Stimulated activated CD8-positive, alpha-beta memory T cell treated with anti-CD3 and anti-CD28 coated beads, Interleukin-12 subunit alpha, Interleukin-12 subunit beta, amount 100 ng/mL, for 4 hours (primary cell): ENCODE measurements at places on chromosomes 5 and 9.

DNA sequence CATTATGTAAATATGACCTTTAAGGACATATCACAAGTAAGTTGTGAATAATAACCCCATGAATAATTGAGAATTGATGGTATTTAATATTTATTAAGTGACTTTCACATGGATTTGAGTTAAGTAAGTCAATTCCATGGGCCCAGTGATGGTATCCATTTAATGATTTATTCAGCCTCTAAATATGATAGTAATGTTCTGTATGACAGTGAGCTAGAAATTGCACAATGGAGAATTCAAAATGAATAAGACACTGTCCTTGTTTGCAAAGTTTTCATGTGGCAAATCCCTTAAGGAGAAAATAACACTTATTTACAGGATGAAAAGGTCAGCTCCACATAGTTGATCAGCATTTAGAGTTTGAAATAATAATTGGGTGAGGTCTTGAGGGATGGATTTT is 160.7 kb downstream of the PDE4D start:
- DNase-seq, result no peak

GRCh38 chr5:176998828-176999227 is 7.8 kb downstream of the UIMC1 start:
- no peak for DNase-seq

GRCh38 chr9:21110708-21111576 is 30.7 kb downstream of the IFNW1 start:
- DNase-seq, result no peak

- DNase-seq, result no peak
These were observed 136.1 kb downstream of the FGF1 start for GRCh38 chr5:142549834-142550233.

DNA sequence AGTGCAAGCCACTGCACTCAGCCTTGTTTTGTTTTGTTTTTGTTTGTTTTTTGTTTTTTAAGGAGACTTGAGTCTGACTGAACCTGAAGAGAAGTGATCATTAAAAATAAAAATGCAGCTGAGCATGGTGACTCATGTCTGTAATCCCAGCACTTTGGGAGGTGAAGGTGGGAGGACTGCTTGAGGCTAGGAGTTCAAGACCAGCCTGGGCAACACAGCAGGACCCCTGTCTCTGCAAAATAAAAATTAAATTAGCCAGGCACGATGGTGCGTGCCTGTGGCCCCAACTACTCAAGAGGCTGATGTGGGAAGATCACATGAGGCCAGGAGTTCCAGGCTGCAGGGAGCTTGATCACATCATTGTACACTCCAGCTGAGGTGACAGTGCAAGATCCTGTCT is 6.2 kb downstream of the SLC1A1 start:
- DNase-seq, result no peak

DNA sequence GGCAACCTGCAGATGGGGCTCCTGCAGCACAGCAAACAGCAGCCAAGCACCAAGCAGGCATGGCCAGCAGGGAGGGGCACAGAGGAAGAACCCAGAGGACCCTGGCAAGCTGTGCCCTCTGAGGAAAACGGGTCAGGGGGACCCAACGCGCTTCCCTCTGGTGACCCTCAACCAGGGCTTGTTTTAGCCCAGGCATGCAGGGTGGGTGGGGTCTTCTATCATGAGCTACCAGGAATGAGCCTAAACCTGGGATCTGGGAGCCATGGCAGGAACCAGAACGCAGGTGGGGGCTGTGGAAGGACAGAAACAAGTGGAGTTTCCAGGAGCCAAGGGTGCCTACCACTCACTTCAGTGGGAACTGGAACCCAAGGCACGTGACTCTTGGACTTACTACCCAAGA is 20.9 kb downstream of the IPPK start:
- DNase-seq, result no peak

- DNase-seq, result no peak
These were observed 9.9 kb upstream of the SPARC start for GRCh38 chr5:151696470-151697061.

DNA sequence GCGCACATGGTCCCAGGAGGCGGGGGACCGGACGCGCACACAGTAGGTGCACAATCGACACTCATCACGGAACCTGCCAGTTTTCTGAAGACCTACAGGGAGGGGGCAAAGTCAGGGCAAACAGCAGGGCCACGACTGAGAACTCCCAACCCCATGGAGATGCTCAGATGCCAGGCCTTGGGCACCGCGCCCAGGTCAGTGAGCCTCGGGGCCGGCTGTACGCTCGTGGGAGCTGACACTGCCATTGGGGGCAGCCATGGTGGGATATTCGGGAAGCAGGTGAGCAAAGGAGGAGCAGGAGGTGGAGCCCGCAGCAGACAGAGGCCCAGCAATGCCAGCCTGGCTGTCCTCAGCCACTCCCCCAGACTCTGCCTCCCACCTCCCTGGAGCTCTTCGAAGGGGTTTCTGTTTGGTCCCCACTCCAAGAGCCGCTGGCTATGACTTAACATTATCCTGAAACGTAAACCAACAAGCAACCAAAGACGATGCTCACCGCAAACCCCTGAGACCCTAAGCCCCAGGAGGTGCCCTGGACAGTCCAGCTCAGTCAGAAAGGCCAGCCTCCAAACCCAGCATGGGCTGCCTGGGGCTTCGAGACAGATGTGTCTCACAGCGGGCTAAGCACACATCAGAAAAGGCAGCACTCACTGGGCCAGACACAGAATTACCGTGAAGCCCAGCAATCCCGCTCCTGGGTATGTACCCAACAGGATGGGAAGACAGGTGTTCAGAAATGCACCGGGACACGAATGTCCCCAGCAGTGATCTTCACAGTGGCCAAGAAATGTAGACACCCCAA is 78.4 kb downstream of the VAV2 start:
- DNase-seq, result no peak

DNA sequence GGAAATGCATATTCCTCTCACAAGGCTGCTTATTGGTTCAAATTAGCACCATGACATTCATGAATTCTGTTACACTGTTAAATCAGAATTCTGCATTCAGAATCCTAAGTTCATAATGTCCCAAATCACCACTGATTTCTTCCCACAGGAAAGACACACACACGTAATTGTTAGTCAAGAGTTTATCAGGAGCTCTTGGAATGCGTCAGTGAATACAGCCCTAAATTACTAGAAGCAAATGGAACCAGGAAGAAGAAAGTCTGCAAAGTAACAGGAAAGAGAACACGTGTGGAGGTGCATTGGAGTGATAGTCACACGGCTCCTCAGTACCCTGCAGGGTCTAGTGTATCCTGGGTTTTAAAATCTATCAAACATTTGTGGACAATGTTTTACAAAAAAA is 110.2 kb downstream of the ANXA2R start:
- no peak for DNase-seq

DNA sequence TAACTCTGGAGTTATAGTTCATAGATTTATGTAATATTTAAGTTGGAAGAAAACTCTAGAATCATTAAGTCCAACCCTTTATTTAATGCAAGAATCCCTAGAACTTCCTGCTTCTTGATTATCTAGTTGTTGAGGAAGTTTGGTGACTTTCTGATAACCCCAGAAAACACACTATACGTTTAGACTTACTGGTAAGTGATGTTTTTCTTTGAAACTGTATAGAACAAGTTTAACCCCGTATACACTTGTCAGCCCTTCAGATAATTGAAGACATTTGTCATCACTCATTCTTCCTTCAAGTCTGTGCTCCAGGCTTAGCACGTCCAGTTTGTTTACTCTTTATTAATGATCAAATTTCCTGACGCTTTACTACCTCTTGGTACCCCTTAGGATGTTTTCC is 9.0 kb downstream of the NDUFS4 start:
- no peak for DNase-seq

GRCh38 chr5:110968246-110969005 is 103.1 kb upstream of the TSLP start:
- DNase-seq, result no peak

- no peak for DNase-seq
These were observed 31.4 kb downstream of the CAMK2A start for GRCh38 chr5:150258130-150258529.

- no peak for DNase-seq
These were observed 65.3 kb downstream of the TSTD2 start for GRCh38 chr9:97567894-97568202.

- no peak for DNase-seq
These were observed 192.9 kb downstream of the PIK3R1 start for GRCh38 chr5:68408345-68408871.

- no peak for DNase-seq
These were observed 49.5 kb downstream of the AGXT2 start for GRCh38 chr5:34998058-34998789.

DNA sequence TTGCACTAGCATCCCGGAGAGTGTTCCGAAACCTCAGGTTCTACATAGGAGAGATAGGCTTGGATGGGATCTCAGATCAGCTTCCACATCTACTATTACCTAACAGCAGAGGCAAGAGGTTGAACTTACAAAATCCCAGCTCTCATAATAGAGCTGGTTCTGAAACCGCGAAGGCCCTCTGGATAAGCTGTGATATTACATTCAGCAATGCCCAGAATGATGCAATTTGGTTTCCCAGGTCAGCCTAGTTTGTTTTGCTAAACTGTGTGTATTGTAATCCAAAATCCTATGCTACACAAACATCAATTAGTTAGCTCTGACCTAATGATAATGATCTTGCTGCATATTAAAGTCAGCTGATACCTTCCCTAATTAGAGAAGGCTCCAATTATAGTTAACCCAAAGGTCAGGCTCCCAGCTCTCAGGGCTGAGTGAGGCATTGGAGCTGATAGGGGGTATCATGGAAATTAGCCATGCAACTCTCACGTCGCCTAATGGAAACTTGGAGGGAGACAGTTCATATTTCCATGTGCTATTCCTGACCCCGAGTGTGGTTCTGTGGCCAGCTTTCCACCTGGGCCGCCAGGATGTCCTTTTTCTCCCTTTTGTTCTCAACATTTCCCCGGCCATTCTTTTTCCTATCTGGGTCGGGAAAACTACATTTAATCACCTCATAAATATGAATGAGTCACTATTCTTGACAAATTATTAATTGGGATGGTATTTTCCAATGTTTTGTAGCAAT is 278.4 kb upstream of the IRX1 start:
- no peak for DNase-seq

- DNase-seq, result no peak
These were observed 3.2 kb upstream of the BAAT start for GRCh38 chr9:101387871-101388506.

- no peak for DNase-seq
These were observed 53.9 kb downstream of the ZNF354C start for GRCh38 chr5:179113945-179114641.

DNA sequence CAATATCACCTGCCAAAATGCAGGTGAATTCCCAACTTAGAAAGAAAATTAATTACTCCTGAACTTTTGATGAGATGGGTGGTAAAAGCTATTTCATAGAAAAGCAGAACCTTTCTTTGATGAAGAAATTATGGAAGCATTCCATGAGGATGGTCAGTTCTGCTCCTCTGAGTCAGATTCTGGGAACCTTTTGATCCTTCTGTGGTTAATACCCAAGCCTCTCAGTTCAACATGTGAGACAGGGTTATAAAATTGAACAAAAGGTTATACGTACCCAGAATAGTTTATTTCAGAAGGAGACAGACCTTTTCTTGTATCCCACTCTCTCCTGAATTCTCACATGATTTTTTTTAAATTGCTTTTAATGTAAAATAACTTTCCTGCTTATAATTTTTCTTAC is 767.6 kb upstream of the ADAMTS16 start:
- DNase-seq, result no peak

DNA sequence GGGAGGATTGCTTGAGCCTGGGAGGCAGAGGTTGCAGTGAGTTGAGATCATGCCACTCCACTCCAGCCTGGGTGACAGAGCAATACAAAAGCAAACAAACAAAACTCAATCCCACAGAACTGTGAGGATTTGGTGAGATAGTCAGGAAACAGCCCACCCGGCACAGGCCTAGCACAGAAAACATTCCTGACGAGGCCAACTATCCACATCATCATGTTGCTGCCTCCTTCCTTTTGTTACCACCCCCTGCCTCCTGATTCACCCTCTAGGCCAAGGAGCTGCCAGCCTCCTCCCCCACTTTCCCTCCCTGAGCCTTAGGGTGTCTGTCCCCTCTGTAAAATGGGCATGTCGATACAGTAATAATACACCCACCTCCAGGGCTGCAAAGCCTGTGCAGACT is 39.0 kb downstream of the STK10 start:
- DNase-seq, result no peak

DNA sequence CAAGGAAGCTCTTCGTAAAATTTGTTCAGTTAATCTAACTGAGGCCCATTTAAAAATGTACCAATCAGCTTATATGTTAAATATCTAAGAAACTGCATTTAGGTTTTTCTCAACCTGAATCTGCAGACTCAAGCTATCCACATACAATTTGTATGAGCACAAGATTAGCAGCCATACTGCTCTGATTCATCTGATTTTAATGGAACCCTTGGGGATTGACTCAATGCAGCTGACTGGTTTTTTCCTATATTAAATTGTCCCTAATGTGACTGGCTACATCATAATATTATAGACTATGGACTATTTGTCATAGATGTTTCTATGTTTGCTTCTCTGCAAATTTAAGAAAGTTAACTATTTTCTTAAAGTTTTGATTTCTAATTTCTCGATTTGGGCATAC is 451.0 kb upstream of the TUSC1 start:
- DNase-seq, result no peak

GRCh38 chr9:27483576-27483975 is 40.5 kb upstream of the IFNK start:
- no peak for DNase-seq

DNA sequence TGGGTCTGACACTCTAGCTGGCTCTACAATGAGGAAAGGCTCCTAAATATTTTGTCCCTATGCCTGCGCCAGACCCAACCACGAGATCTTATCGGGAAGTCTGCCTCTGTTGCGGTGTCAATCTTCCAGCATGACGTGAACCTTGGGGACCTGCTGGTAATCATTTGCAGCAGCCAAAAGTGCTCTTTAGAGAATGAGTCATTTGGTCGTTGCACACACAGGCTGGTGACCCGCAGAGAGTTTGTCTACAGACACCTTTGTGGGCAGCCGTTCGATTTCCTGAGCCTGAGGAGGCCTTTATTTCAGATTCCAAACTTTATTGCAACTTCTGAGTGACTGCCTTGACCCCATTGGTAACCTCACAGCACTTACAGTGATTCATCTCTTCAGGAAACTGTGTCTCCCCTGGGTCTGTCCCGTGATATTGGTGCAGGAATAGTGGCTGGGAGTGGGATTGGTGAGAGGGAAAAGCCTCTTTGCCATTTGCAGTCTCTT is 326.1 kb downstream of the NSG2 start:
- no peak for DNase-seq

DNA sequence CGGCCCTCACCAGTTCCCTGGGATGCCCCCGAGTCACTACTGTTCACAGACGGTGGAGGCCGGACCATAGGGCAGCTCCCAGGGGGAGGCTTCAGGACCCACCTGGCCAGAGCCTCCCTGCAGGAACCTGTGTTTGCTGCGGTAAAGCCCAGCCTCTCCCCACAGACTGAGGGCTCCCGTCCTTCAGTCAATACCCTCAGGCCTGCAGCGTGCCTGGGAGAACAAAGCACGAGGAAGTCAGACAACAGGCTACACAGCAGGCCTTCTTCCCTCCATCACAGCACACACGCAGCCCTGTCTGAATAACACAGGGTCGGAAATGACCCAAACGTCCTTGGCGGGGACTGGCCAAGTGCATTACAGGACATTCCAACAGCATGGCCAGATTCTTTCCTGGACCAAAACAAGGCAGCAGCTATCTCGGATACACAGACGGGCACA is 34.4 kb downstream of the COL23A1 start:
- no peak for DNase-seq
